ENCODE measurements at places on chromosomes 2 and 18. TPM values are rescaled to one million over a fixed set of nuclear protein-coding genes. Genes with fewer than 3 reads are reported as not detected.

Gene ITSN2
- 42.6 TPM for total RNA-seq

Gene OTOS
- not detected for total RNA-seq

Gene PCARE
- total RNA-seq, result not detected

Gene DPP10
- total RNA-seq, result not detected

Gene ALKAL2
- total RNA-seq, result not detected

Gene ACADL
- total RNA-seq, result 0.11 TPM

Gene MROH2A
- total RNA-seq, result not detected

Gene ANKRD12
- 26.0 TPM for total RNA-seq

Gene GKN1
- not detected for total RNA-seq

Gene ERBB4
- under 0.01 TPM for total RNA-seq

Gene IHH
- not detected for total RNA-seq

Gene DNAJC5G
- not detected for total RNA-seq

Gene UGT1A5
- total RNA-seq, result not detected

Gene IL1R1
- 11.2 TPM for total RNA-seq

Gene BOLL
- total RNA-seq, result not detected

Gene REG3A
- total RNA-seq, result not detected

Gene FN1
- total RNA-seq, result 2,380 TPM
